ENCODE measurements at places on chromosomes 5 and 9.

DNA sequence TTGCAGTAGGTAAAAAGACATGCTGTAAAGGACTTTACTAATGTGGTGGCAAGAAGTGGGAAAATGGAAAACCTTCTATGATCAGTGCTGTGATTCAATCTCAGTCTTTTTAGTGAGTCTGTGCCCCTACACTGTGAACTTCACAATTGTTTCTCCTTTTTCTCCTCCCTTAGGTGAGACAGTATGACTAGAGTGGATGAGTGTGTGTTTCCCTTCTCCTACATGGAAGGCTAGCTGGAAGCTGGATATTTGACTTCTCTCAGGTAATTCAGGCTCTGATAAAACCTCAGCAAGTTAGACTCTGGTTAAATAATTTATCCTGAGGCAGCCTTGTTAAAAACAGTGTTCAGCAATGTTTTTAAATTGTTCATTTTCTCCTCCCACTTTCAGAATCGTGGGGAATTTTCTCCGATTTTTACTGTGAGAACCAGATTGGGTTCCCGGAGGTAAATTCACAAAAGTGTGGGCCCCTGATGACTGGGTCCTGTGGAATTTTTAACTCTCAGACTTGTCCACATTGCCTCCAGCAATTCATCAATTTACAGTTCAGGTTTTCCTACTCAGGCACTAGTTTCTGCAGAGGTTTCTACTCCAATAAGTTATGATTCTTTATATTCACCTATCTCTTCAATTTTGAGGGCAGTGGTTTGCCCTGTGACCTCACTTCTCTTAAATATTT is 149.1 kb upstream of the PIK3R1 start:
- no peak for DNase-seq

GRCh38 chr5:1040571-1040970 is 32.0 kb downstream of the NKD2 start:
- DNase-seq = no peak

- DNase-seq = no peak
Observed at GRCh38 chr9:88757406-88758010, 222.5 kb downstream of the NXNL2 start.

DNA sequence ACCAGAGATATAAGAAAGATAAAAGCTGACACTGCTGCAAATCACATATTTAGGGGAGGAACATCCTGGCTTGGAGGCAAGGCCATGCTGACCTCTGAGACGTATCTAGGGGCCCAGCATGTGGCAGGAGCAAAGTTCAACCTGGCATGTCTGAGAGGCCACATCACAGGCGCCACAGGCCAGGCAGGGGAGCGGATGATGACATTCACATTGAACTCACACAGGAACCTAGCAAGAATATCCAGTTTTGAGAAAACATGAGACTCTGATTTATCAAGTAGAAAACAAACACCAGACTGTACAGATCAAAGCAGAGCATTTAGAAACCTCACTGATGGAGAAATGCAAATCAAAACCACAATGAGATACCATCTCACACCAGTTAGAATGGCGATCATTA is 64.2 kb upstream of the STK32A start:
- DNase-seq = no peak

- DNase-seq = no peak
Observed at GRCh38 chr5:130890610-130891009, 274.4 kb downstream of the HINT1 start.

- no peak for DNase-seq
Observed at GRCh38 chr5:57537811-57538210, 55.2 kb upstream of the ACTBL2 start.

- no peak for DNase-seq
Observed at GRCh38 chr5:38940230-38940858, 94.5 kb downstream of the OSMR start.

DNA sequence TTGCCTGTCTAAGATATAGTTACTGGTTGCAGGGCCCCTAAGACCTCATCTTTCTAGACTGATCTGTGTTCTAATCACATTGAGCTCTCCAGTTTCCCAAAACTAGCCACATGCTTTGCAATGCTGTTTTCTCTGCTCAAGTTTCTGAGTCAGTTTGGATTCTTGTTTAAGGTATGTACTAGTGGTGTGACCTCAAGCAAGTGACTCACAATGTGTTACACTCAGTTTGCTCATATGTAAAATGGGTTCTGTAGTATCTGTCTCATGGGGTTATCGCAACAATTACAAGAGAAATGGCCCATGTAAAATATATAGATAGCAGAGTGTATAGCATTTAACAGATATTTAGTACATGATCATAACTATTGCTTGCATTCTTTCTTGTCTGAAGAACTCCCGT is 153.1 kb upstream of the ELL2 start:
- no peak for DNase-seq

All from stimulated activated effector memory CD8-positive, alpha-beta T cell treated with anti-CD3 and anti-CD28 coated beads, Interleukin-12 subunit alpha, Interleukin-12 subunit beta, amount 100 ng/mL, for 72 hours (primary cell).